ENCODE measurements at places on chromosomes 3 and 15. TPM values are rescaled to one million over a fixed set of nuclear protein-coding genes. Genes with fewer than 3 reads are reported as not detected.

PPP1R2 gene
- total RNA-seq, result 30.5 TPM

MAPKAPK3 gene
- total RNA-seq, result 118 TPM

SLC27A2 gene
- total RNA-seq, result 0.07 TPM

BNC1 gene
- 167 TPM for total RNA-seq

PGBD4 gene
- total RNA-seq, result 0.88 TPM

CLDN18 gene
- total RNA-seq, result not detected

SV2B gene
- total RNA-seq, result not detected

P2RY14 gene
- total RNA-seq, result not detected

GALNT15 gene
- total RNA-seq, result not detected

SPINK8 gene
- total RNA-seq, result not detected

CDHR4 gene
- not detected for total RNA-seq

SERPINI2 gene
- total RNA-seq, result not detected

TNFAIP8L3 gene
- total RNA-seq, result 0.18 TPM

EBLN2 gene
- total RNA-seq, result 1.9 TPM

TM4SF1 gene
- 79.5 TPM for total RNA-seq

CFAP20DC gene
- total RNA-seq, result 5.6 TPM

CYP8B1 gene
- not detected for total RNA-seq

BDH1 gene
- total RNA-seq, result 19.9 TPM

SNURF gene
- 5.5 TPM for total RNA-seq

ZNF501 gene
- total RNA-seq, result 3.2 TPM

ALPK3 gene
- total RNA-seq, result 0.11 TPM

SLC28A1 gene
- not detected for total RNA-seq

IL20RB gene
- total RNA-seq, result 118 TPM

INKA1 gene
- 20.1 TPM for total RNA-seq

CPNE9 gene
- total RNA-seq, result not detected

TM4SF4 gene
- total RNA-seq, result not detected

FANCD2OS gene
- not detected for total RNA-seq

ST3GAL6 gene
- 2.1 TPM for total RNA-seq

UPK1B gene
- 4.8 TPM for total RNA-seq
